CD14-positive monocyte (primary cell): ENCODE measurements at places on chromosomes 7 and 10.
A peak's percentile ranks its signal among the peaks of the same experiment; 100 is the strongest.

- no peak for DNase-seq
These were observed 53.4 kb upstream of the CYP2C8 start for GRCh38 chr10:95122736-95123135.

- no peak for DNase-seq
These were observed 363.4 kb downstream of the KCNMA1 start for GRCh38 chr10:77274046-77274795.

GRCh38 chr10:98296524-98296923, 28.5 kb upstream of the LOXL4 start:
- DNase-seq = no peak

GRCh38 chr10:57898231-57898630, 369.5 kb downstream of the IPMK start:
- no peak for DNase-seq

DNA sequence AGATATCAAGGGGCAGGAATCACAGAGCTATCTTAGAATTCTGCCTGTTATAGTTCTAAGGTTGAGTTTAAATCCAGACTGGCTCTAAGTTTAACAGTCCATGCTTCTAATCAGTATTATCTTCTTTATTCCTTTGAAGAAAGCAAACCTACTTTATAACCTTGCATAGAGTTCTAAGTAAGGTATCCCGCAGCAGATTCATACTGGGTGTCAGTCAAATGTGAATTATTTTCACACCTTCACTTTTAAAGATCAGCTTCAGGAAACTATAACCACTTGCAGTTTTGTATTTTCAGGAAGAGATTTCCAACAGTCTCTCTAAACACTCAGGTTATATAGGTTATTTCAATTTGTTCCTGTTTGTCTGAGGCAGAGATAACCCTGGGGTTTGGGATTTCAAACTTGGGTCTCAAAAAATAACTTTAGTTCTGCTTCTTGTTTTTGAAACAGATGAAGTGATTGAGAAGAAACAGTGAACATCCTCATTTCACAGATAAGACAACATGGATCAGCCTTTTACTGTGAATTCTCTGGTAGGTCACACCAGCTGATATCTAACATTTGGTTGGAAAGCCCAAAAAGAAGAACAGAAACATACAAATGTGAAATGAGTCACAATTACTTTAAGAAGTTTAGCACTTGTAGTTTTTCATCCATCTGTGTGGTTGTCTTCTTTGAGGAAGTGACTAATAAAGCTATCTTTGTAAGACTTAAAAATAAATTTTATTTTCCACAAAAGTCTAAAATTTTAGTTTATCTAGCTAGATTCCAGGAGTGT, 21.4 kb downstream of the STAMBPL1 start:
- peak; percentile 89 for DNase-seq

DNA sequence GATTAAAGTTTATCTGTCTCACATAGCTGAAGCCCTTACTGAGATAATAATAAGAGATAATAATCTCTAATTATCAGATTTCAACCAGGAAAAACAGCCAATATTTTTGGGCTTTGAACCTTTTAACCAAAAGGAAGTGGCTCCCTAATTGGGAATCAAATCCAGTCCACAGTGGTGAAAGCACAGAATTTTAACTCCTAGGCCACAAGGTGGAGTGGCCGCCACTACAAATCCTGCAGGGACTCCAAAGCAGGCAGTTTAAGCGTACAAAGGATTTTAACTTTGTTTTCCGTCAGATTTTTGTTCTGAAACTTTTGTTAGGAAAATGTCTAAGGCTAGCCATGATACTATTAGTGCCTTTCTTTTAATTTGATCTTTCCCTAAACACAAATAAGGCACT, 99.6 kb upstream of the CCNY start:
- no peak for DNase-seq
